ENCODE measurements at places on chromosomes 6 and 20. TPM values are rescaled to one million over a fixed set of nuclear protein-coding genes. Genes with fewer than 3 reads are reported as not detected.
A peak's percentile ranks its signal among the peaks of the same experiment; 100 is the strongest.

- H3K36me3 ChIP-seq, result peaks cover 27% of the 10 kb centered on the region
- peaks cover 14% of the 10 kb centered on the region for H3K4me1 ChIP-seq
- no peak overlapping the region for H3K4me3 ChIP-seq
- DNase-seq, result no peak
- no peaks in the 10 kb centered on the region for H3K27me3 ChIP-seq
Measured at GRCh38 chr6:56582236-56582635, 60.5 kb downstream of the DST start.

- H3K36me3 ChIP-seq, result no peaks in the 10 kb centered on the region
- no peaks in the 10 kb centered on the region for H3K27me3 ChIP-seq
- no peak overlapping the region for H3K27ac ChIP-seq
- peak; percentile 42 for DNase-seq
- no peak overlapping the region for H3K4me3 ChIP-seq
Measured at GRCh38 chr6:6686748-6687601, 98.5 kb downstream of the LY86 start.

DNA sequence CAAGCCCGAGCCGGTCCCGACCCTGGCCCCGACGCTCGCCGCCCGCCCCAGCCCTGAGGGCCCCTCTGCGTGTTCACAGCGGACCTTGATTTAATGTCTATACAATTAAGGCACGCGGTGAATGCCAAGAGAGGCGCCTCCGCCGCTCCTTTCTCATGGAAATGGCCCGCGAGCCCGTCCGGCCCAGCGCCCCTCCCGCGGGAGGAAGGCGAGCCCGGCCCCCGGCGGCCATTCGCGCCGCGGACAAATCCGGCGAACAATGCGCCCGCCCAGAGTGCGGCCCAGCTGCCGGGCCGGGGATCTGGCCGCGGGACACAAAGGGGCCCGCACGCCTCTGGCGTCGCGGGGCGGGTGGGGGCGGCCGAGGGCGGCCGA is 37.5 kb downstream of the YTHDF1 start:
- DNase-seq, result no peak
- peaks cover 55% of the 10 kb centered on the region for H3K27me3 ChIP-seq
- no peaks in the 10 kb centered on the region for H3K36me3 ChIP-seq

- H3K27me3 ChIP-seq, result no peaks in the 10 kb centered on the region
- peaks cover 12% of the 10 kb centered on the region for H3K4me1 ChIP-seq
- H3K4me3 ChIP-seq, result no peak overlapping the region
- H3K27ac ChIP-seq, result no peak overlapping the region
- no peak for DNase-seq
- H3K36me3 ChIP-seq, result no peaks in the 10 kb centered on the region
Measured at GRCh38 chr20:53767206-53767930, 173.7 kb upstream of the ZNF217 start.

GRCh38 chr6:161094955-161095354 is 103.4 kb downstream of the MAP3K4 start:
- H3K4me1 ChIP-seq, result peaks cover 44% of the 10 kb centered on the region
- no peaks in the 10 kb centered on the region for H3K27me3 ChIP-seq
- H3K36me3 ChIP-seq, result peaks cover 36% of the 10 kb centered on the region
- 0 out of 2 replicates have a peak overlapping the region, but pooled peaks have one; percentile 9 for H3K27ac ChIP-seq

DNA sequence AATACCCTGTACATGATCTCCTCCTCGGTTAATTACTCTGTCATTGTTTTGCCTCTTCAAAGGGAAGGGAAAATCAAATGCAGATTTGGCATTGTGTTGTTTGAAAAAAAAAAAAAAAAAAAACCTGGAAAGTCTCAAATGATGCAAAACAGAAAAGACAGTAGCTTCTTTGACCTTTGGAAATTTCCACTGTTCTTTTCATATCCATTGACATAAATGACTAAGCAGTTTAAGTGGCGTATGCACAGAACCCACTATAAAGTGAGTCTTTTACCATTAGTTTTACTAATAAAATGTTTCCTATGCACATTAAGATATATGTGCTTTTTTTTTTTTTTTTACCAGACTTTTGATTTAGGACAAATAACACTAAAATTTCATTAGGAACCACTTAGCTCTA is 704.3 kb downstream of the TFAP2A start:
- H3K4me1 ChIP-seq, result no peaks in the 10 kb centered on the region
- no peaks in the 10 kb centered on the region for H3K27me3 ChIP-seq
- H3K36me3 ChIP-seq, result no peaks in the 10 kb centered on the region
- no peak overlapping the region for H3K4me3 ChIP-seq

GRCh38 chr6:42028234-42029061 is 21.9 kb upstream of the TAF8 start:
- peak; percentile 38 for DNase-seq
- H3K36me3 ChIP-seq, result no peaks in the 10 kb centered on the region
- H3K4me3 ChIP-seq, result no peak overlapping the region
- no peaks in the 10 kb centered on the region for H3K27me3 ChIP-seq

GRCh38 chr6:33018904-33019303 is 9.5 kb upstream of the HLA-DOA start:
- H3K36me3 ChIP-seq, result no peaks in the 10 kb centered on the region
- peaks cover 6% of the 10 kb centered on the region for H3K27me3 ChIP-seq
- H3K4me3 ChIP-seq, result peak overlapping the region; percentile 62
- peak; percentile 63 for DNase-seq
- H3K27ac ChIP-seq, result no peak overlapping the region
- no peaks in the 10 kb centered on the region for H3K4me1 ChIP-seq

DNA sequence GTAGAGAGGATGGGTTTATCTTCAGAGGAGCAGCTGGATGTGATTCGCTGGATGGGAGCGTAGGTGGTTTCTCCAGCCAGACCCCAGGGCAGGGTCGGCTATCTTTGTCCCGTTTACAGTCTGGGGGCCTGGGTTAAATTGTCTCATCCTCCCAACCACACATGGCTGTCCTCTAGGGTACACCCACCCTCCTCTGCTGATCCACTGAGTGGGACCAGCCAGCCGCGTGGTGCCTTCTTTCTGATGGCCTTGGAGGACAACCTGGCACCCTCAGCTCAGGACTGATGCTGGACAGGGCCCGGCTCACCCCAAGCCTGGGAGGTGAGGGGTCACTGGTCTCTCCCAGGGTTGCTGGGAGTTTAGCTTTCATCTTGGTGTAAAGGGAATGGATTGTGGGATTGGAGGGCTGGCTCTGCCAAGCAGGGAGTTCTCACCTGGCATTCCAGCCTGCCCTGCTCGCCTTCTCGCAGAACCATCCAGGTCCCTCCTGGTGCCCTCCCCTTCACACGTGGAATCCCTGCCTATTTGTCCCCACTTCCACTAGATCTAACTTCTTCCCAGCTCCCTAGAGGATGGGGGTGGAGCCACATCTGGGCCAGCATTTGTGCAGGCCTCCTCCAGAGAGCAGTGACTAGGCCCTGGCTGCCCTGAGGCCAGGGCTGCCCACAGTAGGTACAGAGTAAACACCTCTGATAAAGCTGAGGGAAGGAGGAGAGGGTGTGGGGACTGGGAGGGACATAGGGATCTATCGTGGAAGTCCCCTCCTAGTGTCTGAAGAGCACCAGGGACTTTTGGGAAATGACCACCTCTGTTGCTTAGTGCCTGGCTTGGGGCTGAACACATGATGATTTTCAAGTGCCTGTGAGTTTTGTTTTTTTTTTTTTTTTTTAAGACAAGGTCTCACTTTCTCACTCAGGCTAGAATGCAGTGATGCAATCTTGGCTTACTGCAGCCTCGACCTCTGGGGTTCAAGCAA is 1.6 kb downstream of the ITPR3 start:
- DNase-seq, result peak; percentile 67
- H3K4me1 ChIP-seq, result peaks cover 6% of the 10 kb centered on the region
- peak overlapping the region; percentile 83 for H3K4me3 ChIP-seq
- no peaks in the 10 kb centered on the region for H3K36me3 ChIP-seq
- H3K27me3 ChIP-seq, result no peaks in the 10 kb centered on the region

DNA sequence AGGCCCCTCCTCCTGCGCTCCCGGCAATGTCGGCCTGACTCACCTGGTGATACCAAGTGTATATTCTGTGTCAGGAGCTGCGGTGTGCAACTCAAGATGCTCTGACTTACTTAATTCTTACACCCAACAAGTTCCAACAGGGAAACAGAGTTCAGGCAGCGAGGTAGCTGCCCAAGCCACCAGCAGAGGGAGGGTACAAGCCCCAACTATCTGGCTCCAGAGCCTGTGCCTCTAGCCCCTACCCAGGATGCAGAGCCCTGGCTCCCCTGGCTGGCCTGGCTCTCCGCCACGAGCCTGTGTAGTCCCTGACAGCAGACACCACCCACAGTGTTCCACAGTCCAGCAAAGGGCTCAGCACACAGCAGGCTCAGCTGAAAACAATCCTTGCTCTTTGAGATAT is 34.9 kb downstream of the C20orf203 start:
- H3K36me3 ChIP-seq, result no peaks in the 10 kb centered on the region
- no peaks in the 10 kb centered on the region for H3K27me3 ChIP-seq
- peak; percentile 31 for DNase-seq
- no peak overlapping the region for H3K27ac ChIP-seq
- H3K4me1 ChIP-seq, result no peaks in the 10 kb centered on the region

GRCh38 chr20:23131766-23132165 is 45.6 kb upstream of the CD93 start:
- no peaks in the 10 kb centered on the region for H3K4me1 ChIP-seq
- H3K27ac ChIP-seq, result no peak overlapping the region
- no peak overlapping the region for H3K4me3 ChIP-seq

DNA sequence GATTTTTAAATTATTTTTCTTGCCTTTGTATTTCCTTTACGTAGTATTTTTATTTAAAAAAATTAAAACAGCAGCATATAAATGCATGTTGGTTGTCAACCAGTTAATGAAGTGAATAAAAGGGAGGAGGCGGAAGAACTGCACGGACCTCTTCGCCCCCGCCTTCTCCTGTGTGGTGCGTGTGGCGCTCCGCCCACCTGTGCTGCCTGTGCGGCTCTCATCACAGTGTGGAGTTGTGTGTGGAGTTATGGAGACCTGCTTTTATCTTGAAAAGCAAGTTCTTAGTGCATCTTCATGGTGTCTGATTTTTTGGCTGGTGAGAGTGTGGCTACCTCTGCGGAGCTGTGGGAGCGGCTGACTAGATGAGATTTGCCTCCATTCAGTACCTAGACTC is 58.4 kb downstream of the PTPN1 start:
- H3K27ac ChIP-seq, result no peak overlapping the region
- H3K4me1 ChIP-seq, result peaks cover 18% of the 10 kb centered on the region
- H3K4me3 ChIP-seq, result no peak overlapping the region
- H3K36me3 ChIP-seq, result peaks cover 8% of the 10 kb centered on the region
- H3K27me3 ChIP-seq, result no peaks in the 10 kb centered on the region

- no peaks in the 10 kb centered on the region for H3K27me3 ChIP-seq
- no peak overlapping the region for H3K4me3 ChIP-seq
- H3K27ac ChIP-seq, result no peak overlapping the region
- H3K36me3 ChIP-seq, result no peaks in the 10 kb centered on the region
- no peak for DNase-seq
Measured at GRCh38 chr6:40348591-40348990, 238.6 kb downstream of the LRFN2 start.

DNA sequence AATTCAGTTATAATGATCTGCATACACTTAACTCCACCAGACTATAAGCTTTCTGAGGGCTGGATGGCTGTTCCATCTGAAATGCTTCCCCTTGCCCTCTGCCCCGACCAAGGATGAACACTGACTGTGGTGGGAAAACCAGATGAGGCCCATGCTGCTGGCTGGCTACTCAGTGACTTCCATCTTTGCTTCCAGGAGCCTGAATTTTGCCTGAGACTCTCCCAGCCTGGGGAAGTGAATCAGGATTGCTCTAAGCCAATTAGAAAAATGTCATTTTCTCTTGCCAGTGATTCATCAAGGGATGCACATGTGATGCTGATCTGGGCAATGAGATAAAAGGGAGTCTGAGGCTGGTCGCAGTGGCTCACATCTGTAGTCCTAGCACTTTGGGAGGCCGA is 1.7 kb upstream of the TOMM34 start:
- no peaks in the 10 kb centered on the region for H3K36me3 ChIP-seq
- no peak overlapping the region for H3K4me3 ChIP-seq
- H3K27me3 ChIP-seq, result no peaks in the 10 kb centered on the region
- H3K27ac ChIP-seq, result peak overlapping the region; percentile 21
- peak; percentile 82 for DNase-seq

DNA sequence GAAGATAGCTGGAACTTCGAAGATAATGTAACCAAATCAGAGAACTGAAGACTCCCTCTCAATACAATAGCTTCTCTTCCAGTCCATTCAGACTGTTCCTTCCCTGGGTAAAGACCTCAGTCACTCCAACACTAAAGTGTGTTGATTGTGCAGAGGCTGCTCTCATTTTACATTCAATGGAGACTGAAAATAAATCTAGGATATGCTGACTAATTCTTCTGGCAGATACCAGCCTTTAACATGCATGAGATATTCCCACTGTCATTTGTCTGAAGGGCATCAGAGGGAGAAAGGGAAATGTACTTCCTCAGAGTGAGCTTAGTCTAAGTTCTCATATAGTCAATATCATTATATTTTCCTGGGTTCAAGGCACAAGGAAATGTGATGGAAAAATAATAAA is 166.4 kb upstream of the IRAK1BP1 start:
- H3K4me1 ChIP-seq, result no peaks in the 10 kb centered on the region
- no peak overlapping the region for H3K27ac ChIP-seq
- H3K36me3 ChIP-seq, result no peaks in the 10 kb centered on the region
- H3K4me3 ChIP-seq, result no peak overlapping the region
- no peaks in the 10 kb centered on the region for H3K27me3 ChIP-seq

DNA sequence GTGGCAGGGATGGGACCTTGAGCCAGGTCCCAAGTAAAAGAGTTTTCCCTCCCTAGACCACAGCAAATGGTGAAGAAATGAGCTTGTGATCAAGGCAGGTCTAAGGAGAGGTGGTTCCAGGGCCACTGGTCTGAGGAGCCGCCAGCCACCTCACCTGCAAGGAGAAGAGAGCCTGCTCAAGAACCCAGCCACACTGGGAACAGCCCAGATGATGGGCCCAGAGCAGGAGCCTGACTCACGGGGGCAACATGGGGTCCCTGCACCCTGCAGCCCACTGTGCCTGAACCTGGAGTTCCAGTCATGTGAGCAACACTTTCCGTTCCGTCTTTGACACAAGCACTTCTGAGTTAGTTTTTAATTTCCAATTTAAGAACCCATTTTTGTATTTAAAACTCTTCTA is 204.5 kb upstream of the CDH4 start:
- no peak for DNase-seq
- H3K4me1 ChIP-seq, result no peaks in the 10 kb centered on the region
- H3K4me3 ChIP-seq, result no peak overlapping the region
- H3K27me3 ChIP-seq, result no peaks in the 10 kb centered on the region
- no peaks in the 10 kb centered on the region for H3K36me3 ChIP-seq

The RBPJL gene
- not detected for total RNA-seq

The TCF15 gene
- not detected for total RNA-seq

The NR2E1 gene
- total RNA-seq, result not detected

The TINAG gene
- total RNA-seq, result not detected

The BCAS1 gene
- not detected for total RNA-seq

The E2F1 gene
- total RNA-seq, result 12.9 TPM

The OR2B6 gene
- total RNA-seq, result not detected

The DSTN gene
- 360 TPM for total RNA-seq

The CALHM6 gene
- not detected for total RNA-seq
